IPS DF 19.7 (cell line): ENCODE measurements at places on chromosomes 7 and 10.

- DNase-seq: peak; percentile 98
Observed at GRCh38 chr7:157309988-157310668, 26.7 kb upstream of the DNAJB6 start.

DNA sequence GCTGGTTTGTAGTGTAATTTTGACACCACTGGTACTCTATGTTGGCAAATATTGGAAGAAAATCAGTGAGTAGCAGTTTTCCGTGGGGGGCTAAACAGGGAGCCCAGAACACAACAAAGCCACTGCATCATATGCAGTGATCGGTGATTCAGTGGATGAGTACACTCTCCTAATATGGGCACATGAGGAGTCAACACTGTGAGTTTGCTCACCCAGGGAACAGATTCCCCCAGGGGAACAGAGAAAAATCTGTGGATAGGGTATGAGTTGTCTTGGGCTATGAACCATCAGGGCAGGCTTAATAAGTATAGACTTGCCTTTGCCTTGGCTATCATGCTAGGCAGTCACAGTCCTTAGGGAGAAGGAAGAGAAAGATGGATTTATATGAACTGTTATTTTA is 227.7 kb upstream of the SEMA3E start:
- DNase-seq: no peak

GRCh38 chr10:132764108-132764507 is 21.8 kb downstream of the NKX6-2 start:
- DNase-seq: no peak

GRCh38 chr7:74029991-74030415 is 2.0 kb downstream of the ELN start:
- DNase-seq: no peak

DNA sequence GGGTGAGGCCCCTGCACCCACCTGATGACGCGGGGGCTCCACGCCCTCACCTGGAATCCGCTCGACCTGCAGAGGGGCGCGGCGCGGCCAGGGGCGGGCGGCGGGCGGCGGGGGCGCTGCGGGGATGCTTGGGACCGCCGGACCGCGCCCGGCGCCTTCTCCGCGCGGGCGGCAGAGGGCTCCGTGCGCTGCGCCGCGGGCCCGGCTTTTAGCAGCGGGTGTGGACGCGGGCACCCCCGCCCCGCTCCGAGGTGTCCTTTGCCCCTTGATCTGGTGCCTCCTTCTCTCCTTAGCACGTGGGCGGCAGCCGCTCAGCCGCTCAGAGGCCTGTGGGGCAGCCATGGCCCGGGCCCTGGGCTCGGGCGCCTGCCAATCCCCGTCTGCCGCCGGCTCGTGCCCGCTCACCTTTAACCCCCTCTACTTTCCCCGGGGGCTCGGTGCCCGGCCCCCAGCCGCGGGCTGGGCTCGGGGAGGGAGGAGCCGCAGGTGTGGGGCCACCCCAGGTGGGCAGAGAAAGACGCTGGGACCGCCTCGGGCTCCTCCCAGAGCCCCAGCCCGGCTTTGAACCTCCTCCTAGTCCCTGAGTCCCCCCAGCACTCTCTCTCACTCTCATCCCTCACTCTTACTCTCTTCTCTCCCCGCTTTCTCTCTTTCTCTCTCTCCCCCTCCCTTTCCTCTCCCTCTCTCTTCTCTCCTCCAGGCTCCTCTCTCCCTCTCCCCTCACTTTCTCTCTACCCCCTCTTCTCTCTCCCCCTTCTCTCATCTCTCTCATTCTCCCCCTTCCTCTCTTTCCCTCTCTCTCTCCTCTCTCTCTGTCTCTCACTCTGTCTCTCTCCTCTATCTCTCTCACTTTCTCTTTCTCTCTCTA is 19.7 kb upstream of the VPS37D start:
- DNase-seq: no peak

DNA sequence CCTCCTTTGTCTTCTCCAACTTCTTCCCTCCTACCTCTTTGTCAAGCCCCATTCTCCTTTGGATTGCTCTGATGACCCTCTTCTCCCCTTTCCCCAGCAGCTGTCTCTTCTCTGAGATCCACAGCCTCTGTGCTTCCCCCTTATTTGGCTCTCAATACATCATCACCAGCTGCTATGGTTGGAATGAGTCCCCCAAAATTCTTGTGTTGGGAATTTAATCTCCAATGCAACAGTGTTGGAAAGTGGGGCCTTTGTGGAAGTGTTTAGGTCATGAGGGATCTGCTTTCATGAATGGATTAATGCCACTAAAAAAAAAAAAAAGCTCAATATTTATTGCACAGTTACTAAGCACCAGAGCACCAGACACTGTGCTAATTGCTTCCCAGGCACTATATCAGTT is 39.2 kb upstream of the FRMD4A start:
- no peak for DNase-seq

- no peak for DNase-seq
Observed at GRCh38 chr7:127961786-127962453, 69.3 kb downstream of the LRRC4 start.

DNA sequence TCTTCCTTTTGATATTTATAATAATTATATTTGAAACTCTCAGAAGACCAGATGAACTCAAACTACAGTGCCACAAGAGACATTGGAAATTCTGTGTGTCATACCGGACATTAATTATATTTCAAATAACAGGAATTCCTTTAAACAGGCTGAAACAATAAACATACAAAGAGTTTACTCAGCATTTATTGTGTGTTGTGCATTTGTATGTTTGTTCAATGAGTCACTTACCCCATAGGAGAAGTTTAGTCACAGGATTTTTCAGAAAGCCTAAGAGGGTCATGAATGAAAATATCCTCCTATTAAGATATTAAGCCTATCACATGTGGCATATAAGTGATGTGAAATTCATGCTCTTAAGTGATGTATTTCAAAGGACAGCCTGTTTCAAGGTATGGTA is 566.8 kb downstream of the CNTNAP2 start:
- no peak for DNase-seq

GRCh38 chr10:29811751-29812427 is 177.1 kb upstream of the SVIL start:
- no peak for DNase-seq

- DNase-seq: no peak
Observed at GRCh38 chr10:1465418-1465911, 271.9 kb downstream of the ADARB2 start.

- no peak for DNase-seq
Observed at GRCh38 chr7:131012477-131013031, 278.5 kb upstream of the KLF14 start.
